BJ (cell line): ENCODE measurements at places on chromosomes 3 and 15.

- no peak for DNase-seq
These were observed 1289.6 kb downstream of the NSUN3 start for GRCh38 chr3:95352471-95352870.

- no peak for DNase-seq
These were observed 976 bp upstream of the NUP210 start for GRCh38 chr3:13420831-13421765.

DNA sequence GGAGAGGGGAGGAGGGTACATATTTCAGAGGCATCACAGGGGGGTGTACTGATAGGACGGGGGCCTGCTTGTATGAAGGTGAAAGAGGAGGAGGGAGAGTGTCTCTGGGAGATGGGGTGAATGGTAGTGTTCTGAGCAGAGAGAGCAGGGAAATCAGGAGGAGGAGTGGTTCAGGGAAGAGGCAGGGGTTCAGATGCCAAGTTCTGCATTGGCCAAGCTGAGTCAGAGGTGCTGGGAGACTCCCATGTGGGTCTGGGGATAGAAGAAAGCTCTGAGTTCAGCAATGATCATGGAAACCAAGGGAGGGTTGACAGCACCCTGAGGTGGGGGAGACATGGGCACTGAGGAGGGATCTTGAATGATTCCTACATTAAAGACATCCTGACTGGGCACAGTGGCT lies 3.0 kb downstream of the CYP8B1 start:
- no peak for DNase-seq

GRCh38 chr15:72685301-72685924 lies 569 bp downstream of the HIGD2B start:
- DNase-seq = no peak

DNA sequence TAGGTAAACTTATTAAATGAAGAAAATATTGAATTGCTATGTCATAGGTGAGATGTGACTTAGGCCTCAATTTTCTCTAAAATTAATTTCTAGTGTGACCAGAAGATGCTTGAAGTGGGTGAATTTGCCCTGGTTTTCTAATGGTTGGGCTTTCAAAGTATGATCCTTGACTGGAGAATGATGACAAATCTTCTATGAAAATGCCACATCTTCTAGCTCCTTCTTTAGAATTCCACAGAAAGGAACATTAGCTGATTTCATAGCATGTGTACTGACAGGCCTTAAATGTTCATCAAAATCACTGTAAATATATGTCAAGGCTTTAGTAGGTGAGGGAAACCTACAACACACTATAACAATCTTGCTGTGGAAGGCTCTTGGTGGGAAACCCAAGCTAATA lies 8.9 kb downstream of the ABI3BP start:
- no peak for DNase-seq

GRCh38 chr3:73427048-73427706 lies 197.6 kb downstream of the PDZRN3 start:
- DNase-seq = no peak

GRCh38 chr3:186427627-186428281 lies 65.7 kb upstream of the DGKG start:
- no peak for DNase-seq

- DNase-seq = no peak
These were observed 637.9 kb downstream of the PLOD2 start for GRCh38 chr3:145522893-145523651.

- no peak for DNase-seq
These were observed 172.1 kb upstream of the COL8A1 start for GRCh38 chr3:99466331-99466730.

DNA sequence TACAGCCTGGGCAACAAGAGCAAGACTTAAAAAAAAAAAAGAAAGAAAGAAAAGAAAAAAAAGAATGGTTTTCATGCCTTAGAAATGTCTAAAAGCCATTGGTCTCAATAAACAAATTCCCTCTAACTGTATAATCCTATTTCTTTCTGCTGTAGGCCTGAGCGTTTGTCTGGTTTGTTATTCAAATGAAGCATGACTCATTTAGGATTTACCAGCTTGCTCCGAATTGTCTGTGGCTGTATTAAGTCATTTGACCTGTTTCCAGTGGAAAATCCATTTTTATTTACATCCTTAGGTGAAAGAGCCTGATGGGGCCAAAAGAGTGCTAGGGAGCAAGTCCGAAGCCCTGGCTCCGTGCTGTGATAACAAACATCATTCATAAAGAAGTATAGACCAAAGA lies 73.8 kb downstream of the BDH1 start:
- no peak for DNase-seq

- DNase-seq = no peak
These were observed 57.8 kb upstream of the C15orf39 start for GRCh38 chr15:75143738-75144334.
